ENCODE measurements at places on chromosomes 16 and 17.

DNA sequence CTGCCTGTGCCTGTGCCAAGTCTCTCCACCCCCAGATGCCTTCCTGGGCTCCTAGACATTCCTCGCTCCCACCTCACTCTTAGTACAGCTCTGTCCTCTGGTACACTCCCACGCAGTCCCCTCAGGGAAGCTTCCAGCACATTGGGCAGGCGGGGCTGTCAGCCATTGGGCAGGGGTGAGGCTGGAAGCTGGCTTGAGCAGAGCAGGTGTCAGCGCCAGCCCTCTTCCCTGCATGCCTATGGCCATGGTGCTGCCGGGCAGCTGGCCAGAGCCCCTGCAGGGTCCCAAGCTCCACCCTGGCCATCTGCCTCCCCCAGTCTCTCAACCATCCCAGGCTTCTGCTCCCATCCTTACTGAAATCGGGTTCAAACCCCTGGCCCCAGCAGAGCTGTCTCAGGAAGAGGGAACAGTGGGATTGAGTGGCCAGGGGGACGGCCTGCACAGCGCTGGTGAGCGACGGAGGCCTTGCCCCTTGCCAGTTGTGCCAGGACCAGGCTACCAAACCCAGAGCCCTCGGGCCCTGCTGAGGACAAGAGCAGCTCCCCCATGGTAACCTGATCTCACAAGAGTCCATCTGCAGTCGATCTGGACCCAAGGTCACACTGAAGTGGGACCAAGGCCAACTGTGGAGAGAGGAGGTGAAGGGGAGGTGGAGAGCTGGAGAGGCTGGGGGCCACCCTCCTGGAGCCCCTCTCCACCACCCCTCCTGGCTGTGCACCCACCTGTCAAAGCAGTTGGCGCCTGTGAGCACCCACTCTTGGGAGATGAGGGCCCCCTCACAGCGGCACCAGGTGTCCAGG, 2.4 kb upstream of the B9D1 start:
- DNase-seq, result no peak

GRCh38 chr16:89009343-89010209, 32.6 kb upstream of the CBFA2T3 start:
- DNase-seq, result no peak

- DNase-seq, result no peak
Observed at GRCh38 chr16:58124601-58124915, 4.6 kb downstream of the CFAP20 start.

DNA sequence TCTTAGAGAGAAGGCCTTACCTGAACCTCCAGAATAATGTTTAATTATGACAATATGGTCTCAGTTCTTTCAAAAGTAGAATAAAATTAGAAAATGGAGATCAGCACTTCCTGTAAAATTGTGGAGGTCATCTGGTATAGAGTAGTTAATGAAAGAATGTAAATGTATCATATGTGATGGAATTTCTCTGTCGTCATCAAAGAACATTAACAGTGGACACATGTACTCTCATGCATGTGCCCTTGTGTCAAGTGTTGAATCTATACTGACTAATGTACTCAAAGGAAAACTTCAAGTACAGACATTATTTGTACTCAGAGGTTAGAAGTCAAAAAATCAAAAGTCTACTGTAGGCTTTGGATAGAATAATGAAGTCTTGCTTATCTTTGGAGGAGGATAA, 129.2 kb upstream of the MYOCD start:
- DNase-seq, result no peak

- no peak for DNase-seq
Observed at GRCh38 chr17:32481193-32481592, 5.6 kb upstream of the CDK5R1 start.

- DNase-seq, result no peak
Observed at GRCh38 chr16:81657781-81658180, 121.3 kb upstream of the PLCG2 start.

DNA sequence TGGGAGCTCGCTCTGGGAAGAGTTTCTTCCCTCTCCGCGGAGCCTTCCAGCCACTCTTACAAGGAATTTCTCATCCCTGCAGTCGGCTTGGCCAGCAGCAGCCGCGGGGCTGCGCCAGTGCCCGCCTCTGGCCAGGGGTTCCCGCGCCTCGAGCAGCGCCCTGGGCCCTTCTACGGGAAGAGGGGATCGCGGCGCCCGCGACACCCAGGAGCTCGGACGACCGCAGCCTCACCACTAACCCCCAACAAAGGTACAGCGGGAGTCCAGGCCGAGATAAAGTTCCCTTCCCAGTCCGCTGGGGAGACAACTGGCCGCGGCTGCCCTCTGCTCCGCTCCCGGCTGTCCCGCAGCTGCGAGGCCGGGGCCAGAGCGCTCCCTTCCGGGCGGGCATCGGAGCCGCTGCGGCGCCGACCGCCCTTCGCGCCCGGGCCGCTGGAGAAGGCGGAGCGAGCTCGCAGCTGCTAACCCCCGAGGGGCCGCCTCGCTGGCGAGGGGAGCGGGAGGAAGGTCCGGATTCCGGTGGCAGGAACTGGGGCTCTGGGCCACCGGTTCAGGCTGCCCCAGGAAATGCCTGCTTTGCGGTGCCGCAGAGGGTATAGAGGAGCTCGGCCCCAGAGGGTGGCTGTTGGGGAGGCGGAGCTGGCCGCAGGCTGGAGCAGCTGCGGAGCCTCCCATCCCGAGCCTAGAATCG, 3.6 kb upstream of the HS3ST3B1 start:
- no peak for DNase-seq

DNA sequence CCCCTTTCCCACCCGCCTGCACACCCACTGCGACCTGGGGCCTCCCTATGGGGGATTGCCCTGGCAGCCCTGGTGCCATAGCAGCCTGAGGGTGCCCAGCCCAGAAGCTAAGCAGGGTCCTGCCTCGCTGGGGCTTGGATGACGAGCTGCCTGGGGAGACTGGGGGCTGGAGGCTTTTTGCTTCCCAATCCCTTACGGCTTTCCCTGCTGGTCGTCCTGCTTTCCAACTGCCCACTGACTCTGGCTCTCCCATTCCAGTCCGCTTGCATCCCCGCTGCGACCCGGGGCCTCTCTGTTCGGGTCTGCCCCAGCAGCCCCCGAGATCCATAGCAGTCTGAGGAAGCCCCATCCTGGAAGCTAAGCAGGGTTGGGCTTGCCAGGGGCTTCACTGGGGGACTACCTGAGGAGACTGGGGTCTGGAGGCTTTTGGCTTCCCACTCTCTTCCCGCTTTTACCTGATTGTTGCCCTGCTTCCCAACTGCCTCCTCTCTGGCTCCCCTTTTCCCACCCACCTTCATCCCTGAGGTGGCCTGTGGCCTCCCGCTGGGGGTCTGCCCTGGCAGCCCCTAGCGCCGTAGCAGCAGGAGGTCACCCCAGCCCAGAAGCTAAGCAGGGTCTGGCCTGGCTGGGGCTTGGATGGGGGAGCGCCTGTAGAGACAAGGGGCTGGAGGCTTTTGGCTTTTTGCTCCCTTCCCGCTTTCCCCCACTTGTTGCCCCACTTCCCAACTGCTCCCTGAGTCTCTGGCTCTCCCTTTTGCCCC, 2292.8 kb downstream of the TP53TG3F start:
- DNase-seq, result no peak

DNA sequence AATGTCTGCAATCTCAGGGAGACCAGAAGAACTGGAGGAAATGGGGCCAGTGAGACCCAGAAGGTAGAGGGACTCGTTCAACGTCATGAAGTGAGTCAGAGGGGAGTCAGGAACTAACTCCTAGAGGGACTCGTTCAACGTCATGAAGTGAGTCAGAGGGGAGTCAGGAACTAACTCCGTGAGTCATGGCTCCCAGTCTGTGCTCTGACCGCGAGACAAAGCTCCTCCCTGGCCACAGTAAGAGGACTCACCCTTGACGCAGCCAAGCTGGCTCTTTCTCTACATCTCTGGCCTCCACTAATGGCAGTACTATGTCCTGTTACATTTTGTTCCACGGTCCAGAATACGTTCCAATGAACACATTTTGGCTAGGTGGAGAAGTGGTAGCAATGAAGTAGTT, 902.5 kb downstream of the KCNJ2 start:
- no peak for DNase-seq

DNA sequence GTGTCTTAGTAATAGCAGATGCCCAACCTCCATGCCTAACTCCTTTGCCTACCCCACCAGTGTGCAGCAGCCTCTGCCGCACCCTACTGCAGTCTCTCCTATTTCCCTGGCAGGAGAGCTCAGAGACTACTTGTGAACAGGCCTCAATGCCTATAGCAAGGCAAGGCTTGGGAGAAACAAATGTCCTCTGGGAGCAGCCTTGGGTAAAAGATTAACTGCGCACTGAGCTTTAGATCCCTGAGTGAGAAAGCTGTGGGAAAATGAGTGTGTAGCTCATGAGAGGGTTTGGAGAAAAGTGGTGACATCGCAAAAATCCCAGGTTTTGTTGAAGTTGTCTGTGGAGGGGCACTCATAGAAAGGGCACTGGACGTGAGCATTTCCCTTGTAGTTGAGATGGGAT, 335.8 kb downstream of the WWOX start:
- no peak for DNase-seq

GRCh38 chr17:63993368-63993985, 4.7 kb upstream of the PRR29 start:
- DNase-seq, result no peak

DNA sequence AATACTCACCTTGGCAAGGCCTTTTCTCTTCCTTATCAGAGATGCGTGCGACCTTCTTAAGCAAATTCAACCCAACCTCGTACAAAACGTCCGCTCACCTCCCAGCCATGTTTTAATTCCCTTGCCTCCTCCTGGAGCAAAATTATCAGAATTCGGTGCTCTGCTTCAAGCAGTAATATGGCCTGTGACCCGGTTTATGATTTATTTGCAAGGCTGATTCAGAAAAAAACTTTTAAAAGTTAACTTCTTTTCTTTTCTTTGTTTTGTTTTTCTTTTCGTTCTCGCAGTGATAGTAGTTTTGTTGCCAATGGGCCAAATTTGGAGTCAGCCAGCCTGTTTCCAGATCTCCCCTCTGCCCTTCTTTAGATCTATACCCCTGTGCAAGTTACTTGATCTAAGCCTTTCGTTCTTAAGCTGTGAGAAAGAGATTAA, at the start of gene PHLPP2:
TSS of gene PHLPP2 (minus strand) at position 382 of the 432 bp plus-strand sequence. CDS start 9,906 bp downstream, outside the sequence.
- DNase-seq, result no peak

DNA sequence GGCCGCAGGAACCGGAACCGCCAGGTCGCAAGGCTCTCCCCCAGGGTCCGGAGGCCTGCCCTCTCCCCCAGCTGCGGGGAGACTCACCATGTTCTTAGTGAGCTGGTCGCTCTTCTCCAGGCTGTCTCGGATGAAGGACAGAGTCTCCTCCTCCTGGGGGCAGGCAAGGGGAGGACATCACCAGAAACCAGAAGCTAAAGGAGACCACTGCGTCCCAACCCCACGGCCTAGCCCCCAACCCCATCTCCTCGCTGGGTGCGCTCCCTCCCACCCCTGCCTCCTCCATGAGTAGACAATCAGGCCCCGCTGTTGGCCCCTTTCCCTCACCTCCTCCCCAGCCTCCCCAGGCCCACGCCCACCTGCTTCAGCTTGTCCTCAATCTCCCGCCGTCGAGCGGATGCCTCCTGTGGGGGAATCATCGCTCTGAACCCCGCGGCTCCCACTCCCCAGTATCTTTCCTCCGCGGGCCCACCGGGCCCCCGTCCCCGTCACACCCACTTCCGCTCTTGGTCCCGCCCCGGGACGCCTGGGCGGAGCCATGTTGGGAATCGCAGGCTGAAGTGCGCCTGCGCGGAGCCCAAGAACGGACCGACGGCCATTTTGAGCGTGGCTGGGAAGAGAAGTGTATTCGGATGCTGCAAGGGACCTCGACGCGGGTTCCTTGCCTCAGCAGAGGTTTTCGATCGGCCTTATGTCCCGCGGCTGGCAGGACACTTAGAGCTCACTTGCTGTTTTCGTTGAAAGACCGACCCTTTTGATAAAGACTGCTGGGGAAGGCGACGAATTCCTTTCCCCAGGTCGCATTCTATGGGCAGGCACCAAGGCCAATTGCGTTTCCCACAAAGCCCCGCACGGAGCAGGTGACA, at the start of gene EXOC7:
TSS of gene EXOC7 (minus strand) at position 514 of the 866 bp plus-strand sequence. CDS start at position 419, 95 bp downstream.
- peak; percentile 87 for DNase-seq

DNA sequence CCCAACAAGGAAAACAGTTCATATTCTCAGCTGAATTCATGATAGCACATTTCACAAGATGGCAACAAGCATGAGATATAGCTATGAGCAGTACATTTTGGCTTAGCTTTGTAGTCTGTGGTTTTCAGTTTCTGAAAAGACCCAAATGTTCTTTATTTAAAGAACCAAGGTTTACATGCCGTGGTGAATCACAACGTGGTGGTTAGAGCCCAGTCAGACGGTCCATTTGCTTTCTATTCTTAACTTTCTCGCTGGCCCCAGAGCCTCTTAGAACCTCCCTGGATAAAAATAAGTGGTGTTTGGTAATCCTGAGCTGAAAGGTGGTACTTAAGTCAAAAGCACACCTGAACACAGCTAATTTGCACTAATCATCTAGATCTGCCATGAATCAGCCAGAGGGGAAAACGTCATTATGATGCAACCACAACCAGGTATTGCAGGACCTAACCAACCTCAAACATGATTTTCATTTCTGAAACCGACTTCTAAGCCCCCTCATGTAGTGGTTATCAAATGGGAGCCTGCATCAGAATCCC, 18.6 kb upstream of the HAPSTR1 start:
- DNase-seq, result no peak

- DNase-seq, result no peak
Observed at GRCh38 chr16:483341-484075, 44.0 kb upstream of the CAPN15 start.

GRCh38 chr16:17471719-17472461, 1.1 kb upstream of the XYLT1 start:
- no peak for DNase-seq

DNA sequence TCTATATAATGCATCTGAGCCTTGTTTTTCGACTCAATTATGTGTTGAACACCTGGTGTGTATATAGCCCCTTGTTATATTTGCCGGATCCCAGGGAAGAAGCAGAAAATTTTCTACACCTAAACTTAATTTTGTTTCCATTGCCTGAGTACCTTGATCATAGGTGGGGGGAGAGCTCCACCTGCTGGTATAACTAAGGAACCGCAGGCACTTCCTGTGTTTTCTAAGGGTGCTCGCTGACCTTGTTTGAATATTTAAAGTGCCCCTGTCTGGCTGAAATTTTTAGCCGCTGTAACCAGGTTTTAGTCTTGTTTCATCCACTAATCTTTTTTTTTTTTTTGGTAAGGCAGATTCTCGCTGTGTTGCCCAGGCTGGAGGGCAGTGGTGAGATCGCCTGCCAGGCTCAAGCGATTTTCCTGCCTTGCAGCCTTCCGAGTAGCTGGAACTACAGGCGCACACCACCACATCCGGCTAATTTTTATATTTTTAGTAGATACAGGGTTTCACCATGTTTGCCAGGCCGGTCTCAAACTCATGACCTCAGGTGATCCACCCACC, 6.5 kb upstream of the NUBP1 start:
- DNase-seq, result no peak

GRCh38 chr17:76268015-76268749, 3.0 kb downstream of the UBALD2 start:
- peak; percentile 41 for DNase-seq

- no peak for DNase-seq
Observed at GRCh38 chr17:39139561-39139960, 11.9 kb downstream of the PLXDC1 start.

Data from hypothalamus (tissue), 51 donors.